Ascending aorta (tissue), 2 donors: ENCODE measurements at places on chromosomes 6 and 20.

DNA sequence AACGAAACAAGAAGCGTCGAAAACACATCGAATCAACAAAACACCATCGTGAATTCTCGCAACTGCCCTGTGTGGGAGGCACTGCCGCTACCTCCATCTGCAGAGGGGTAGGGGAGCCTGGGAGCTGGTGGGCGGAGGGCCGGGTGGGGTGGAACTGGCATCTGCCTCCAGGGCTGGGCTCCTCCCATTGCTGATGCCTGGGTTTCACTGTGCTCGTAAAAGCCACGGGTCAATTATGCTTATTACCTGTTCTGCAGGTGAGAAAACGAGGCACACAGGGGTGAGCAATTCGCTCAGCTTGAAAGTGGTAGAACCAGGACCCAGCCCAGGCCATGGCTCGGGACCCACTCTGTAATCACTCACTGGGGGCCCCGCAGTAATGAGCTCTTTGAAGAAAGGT lies 16.5 kb upstream of the SULF2 start:
- no peak overlapping the region for H3K27ac ChIP-seq
- H3K4me3 ChIP-seq, result no peak overlapping the region
- H3K4me1 ChIP-seq, result no peaks in the 10 kb centered on the region
- no peaks in the 10 kb centered on the region for H3K27me3 ChIP-seq

- no peaks in the 10 kb centered on the region for H3K4me1 ChIP-seq
- H3K4me3 ChIP-seq, result no peak overlapping the region
- H3K27ac ChIP-seq, result no peak overlapping the region
- H3K27me3 ChIP-seq, result no peaks in the 10 kb centered on the region
- no peak for DNase-seq
Observed at GRCh38 chr20:53652859-53653517, 59.3 kb upstream of the ZNF217 start.

DNA sequence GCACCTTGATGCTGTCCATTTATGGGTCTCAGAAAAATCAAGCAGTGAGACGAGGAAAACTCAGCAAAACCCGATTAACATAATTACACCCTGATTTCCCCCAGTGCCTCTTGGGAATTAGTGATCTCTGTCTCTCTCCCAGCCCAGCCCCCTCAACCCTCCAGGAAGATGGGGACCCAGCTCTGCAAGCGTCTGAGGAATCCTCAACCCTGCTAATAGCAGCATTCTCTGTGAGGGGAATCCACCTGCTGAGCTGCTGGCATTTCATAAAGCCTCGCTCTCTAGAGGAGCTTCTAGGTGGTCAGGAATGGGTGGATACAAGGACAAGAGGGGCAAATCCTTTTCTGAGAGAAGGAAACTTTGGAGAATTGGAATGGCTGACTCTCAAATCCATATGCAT lies 13.9 kb downstream of the NR2E1 start:
- no peak overlapping the region for H3K27ac ChIP-seq
- no peaks in the 10 kb centered on the region for H3K36me3 ChIP-seq
- no peak overlapping the region for H3K4me3 ChIP-seq
- peak; percentile 11 for DNase-seq

- no peak for DNase-seq
- H3K27ac ChIP-seq, result no peak overlapping the region
- H3K27me3 ChIP-seq, result no peaks in the 10 kb centered on the region
- peak overlapping the region; percentile 11 for H3K4me3 ChIP-seq
Observed at GRCh38 chr6:98764373-98764911, 69.9 kb upstream of the POU3F2 start.

GRCh38 chr6:44627091-44627882 lies 239.8 kb downstream of the CDC5L start:
- DNase-seq, result no peak
- H3K4me1 ChIP-seq, result no peaks in the 10 kb centered on the region
- H3K36me3 ChIP-seq, result no peaks in the 10 kb centered on the region
- H3K27me3 ChIP-seq, result no peaks in the 10 kb centered on the region
- no peak overlapping the region for H3K27ac ChIP-seq

DNA sequence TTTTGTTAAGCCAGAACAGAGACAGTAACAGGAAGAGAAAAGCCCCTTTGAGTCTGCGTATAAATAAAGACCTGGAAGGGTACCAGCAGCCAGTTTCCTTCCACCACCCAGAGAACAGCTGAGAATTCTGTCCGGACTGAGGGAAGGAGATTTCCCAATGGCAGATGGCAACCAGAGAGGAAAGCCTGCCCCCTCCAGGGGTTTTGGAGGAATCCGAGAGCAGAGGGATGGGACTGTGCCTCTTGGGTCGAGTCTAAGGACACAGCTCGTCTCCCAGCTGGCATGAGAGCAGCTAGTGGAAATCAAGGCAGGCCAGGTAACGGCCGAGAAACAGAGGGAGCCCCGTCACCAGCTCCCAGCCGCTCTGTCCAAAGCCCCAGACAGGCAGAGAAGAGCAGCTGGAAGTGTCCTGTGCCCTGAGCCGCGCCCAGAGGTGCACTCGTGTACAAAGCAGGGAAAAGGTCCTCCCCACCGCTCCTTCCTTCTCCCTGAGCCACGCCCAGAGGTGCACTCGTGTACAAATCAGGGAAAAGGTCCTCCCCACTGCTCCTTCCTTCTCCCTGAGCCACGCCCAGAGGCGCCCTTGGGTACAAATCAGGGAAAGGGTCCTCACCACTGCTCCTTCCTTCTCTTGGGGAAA lies 134.0 kb upstream of the SNX9 start:
- no peak overlapping the region for H3K27ac ChIP-seq
- DNase-seq, result no peak
- H3K4me3 ChIP-seq, result no peak overlapping the region
- no peaks in the 10 kb centered on the region for H3K36me3 ChIP-seq
- no peaks in the 10 kb centered on the region for H3K4me1 ChIP-seq

DNA sequence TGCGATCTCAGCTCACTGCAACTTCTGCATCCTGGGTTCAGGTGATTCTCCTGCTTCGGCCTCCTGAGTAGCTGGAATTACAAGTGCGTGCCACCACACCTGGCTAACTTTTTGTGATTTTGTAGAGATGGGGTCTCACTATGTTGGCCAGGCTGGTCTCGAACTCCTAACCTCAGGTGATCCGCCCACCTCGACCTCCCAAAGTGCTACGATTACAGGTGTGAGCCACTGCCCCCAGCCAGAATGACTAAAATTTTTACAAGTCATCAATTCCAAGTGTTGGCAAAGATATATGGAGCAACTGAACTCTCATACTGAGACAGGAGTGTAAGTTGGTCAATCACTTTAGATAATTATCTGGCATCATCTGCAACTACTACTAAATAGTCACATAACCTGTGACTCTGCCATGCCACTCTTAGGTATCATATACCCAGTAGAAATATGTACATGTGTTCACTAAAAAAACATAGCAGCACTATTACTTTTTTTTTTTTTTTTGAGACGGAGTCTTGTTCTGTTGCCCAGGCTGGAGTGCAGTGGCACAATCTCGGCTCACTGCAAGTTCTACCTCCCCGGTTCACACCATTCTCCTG lies 3.0 kb downstream of the EIF6 start:
- no peak overlapping the region for H3K27ac ChIP-seq
- peaks cover 11% of the 10 kb centered on the region for H3K4me1 ChIP-seq

- DNase-seq, result no peak
- H3K4me1 ChIP-seq, result no peaks in the 10 kb centered on the region
- no peak overlapping the region for H3K27ac ChIP-seq
- H3K27me3 ChIP-seq, result no peaks in the 10 kb centered on the region
- peaks cover 8% of the 10 kb centered on the region for H3K36me3 ChIP-seq
- no peak overlapping the region for H3K4me3 ChIP-seq
Observed at GRCh38 chr6:70421509-70421908, 8.2 kb downstream of the FAM135A start.
